ENCODE measurements at places on chromosomes 2 and 18.

DNA sequence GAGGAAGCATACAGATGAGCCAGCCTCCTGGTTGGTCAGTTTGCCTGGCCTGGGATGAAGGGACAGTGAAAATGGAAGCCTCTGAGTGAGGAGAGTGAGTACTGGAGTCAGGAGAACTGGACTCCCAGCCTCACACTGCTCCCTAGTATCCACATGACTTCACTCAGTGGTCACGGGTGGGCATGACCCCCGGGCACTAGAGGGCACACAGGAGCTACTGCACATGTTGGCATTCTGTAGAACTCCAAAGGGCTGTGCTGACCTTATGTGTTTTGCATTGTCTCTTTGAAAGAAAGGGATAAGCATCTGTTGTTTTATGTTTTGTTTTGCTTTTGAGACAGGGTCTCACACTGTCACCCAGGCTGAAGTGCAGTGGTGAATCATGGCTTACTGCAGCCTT, 23.7 kb downstream of the NCAPH start:
- DNase-seq: no peak

DNA sequence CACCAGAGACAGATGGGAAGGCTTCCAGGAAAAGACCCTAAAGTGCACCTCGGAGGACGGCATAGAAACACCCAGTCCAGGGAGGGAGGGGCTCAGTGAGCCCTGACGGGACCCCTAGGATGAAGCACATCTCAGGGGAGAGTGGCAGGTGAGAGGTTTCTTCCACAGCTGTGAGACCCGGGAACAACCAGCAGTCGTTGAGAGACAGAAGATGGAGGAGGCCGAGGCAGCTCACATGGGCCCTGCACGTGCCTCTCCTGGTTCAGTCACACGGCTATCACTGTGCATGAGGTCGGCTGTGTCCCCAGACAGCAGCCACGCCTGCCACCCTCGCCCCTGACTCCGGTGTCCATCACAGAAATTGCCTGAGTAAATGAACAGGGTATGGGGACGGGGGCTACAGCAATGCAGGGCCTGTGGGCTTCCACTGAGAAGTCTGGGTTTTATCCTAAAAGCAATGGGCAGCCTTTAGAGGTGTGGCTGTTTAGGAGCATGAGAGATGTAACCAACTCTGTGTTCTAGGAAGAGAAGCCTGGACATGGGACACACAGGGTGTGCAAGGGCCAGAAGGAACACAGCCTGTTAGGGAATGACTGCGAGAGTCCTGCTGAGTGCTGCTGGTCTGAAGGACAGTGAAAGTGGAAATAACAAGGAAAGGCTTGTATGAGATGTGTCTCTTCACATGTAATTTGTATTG, 102.0 kb downstream of the TMEM18 start:
- no peak for DNase-seq

DNA sequence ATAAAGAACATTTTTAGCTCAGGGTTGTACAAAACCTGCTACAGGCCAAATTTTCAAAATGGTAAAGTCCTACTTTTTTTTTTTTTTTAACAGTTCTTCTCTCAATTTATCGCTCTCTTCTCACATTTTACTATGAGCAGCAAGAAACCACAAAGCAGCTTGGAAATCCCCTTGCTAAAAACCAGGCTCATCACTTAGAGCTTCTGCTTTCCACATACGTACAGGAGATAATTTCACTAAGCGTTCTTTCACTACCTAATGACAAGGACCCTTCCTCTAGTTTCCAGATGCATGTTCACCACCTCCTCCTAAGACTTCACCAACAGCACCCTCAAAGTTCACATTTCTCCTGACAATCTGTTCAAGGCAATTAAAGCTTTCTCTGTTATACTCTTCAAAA, 294.9 kb upstream of the CYRIA start:
- no peak for DNase-seq

DNA sequence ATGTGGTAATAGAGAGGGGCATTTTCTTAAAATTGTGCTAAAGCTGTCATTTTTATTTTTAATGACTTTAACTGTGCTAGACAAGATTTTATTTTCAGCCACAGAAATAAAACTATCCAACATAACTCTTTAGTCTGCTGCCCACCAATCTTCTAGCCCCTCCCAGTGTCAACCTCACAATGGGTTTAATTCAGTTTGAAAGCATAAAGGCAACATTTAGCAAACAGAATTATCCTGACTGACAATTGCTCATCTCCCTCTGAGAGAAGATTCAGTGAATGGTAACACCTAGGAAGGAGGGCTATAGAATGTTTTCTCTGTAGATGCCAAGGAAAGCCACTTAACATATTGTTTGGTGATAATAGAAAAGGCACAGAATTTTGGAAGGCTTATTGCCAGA, 5.2 kb downstream of the ERMN start:
- no peak for DNase-seq

GRCh38 chr2:98580656-98581284, 27.5 kb downstream of the COA5 start:
- DNase-seq: no peak

DNA sequence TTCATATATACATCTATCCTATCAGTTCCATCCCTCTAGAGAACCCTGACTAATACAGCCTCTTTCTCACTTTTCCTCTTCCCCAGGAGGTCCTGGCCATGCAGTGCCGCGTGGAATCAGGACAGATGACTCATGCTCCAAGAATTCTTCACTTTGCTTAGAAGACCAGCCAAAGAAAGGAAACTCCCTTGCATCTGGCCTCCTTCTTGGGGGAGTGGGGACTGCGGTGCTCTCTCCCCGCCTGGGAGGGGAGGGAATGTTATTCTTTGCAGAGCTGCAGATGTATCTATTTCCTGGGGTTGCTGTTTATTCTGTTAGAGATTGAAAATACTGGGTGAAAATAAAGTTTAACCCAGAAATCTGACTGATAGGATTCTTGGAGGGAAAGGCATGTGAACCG, 111.5 kb upstream of the SH3BP4 start:
- DNase-seq: no peak

GRCh38 chr2:18245375-18245774, 315.1 kb downstream of the RDH14 start:
- DNase-seq: no peak

- peak; percentile 91 for DNase-seq
Observed at GRCh38 chr2:177148477-177149154, 64.0 kb upstream of the HNRNPA3 start.

DNA sequence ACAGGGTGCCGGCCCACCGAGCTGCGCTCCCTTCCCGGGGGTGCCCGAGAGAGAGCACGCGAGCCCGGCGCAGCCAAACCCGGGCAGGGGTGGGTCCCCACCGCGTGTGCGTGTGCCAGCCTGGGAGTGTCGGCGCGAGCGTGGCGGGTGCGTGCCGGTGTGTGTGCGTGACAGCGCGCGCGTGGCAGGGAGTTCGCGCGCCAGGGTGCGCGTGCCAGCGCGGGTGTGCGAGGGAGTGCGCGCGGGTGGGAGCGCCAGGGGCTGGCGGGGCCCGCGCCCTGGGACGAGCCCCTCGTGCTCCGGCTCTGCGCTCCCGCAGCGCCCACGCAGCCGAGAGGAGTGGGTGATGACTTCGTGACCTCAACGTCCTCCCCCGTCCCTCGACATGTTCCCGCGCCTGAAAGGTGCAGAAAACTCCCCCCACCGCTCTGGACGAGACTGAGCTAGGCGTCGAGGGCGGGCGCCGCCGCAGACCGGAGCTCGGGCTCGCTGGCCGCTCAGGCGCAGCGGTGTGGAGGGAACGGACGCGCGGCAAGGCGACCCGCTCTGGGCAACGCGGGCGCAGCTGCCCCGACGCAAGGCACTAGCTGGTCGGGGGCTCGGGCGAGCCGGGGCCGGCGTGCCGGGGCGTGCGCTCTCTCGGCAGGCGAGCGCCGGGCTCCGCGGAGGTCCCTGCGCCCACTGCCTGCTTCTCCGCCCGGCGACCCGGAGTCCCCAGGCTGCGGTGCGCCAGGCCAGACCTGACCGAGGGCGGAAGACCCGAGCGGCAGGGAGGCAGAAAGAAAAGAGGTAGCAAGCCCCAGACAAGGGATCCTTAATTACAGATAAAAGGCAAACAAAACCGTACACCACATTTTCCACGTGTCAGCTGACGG, 582.8 kb downstream of the ZEB2 start:
- DNase-seq: peak; percentile 25

DNA sequence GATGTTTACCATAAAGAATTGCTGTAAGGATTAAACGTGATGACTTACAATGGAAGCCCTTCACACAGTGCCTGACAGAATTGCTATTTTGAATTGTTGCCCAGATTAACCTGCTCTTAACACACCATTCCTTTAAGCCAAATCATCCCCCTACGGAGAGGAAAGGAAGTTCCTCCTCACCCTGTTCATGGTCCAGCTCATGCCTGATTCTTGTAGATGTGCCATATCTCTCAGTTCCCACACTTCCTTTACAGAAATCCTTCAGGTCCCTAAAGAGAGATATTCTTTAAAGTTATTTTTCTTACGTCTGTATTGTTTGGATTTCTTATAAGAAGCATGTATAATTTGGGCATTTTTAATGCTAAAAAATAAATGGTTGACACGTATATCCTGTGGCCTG, 127.5 kb upstream of the DAPL1 start:
- DNase-seq: no peak
